ENCODE measurements at places on chromosomes 4 and X. TPM values are rescaled to one million over a fixed set of nuclear protein-coding genes. Genes with fewer than 3 reads are reported as not detected.

DNA sequence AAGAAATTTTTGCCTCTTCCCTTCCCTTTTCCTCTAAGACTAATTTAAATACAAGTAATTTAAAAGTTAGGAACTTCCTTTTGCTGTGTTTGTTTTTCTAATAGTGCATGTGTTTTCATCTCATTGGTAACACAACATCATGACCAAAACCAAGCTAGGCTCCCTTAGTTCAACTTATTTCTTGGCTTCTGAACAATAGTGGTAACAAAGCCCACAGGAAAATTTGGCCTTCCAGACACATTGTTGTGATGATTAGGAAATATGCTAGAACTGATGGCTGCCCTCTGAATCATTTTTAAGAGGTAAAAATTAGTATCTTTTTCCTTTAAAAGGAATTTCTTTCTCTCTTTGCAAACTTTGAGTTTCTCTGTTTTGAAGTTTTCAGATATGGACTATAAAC lies 25.5 kb upstream of the TEC start:
- H3K4me1 ChIP-seq, result no peaks in the 10 kb centered on the region
- no peaks in the 10 kb centered on the region for H3K36me3 ChIP-seq
- no peak overlapping the region for H3K4me3 ChIP-seq
- no peak overlapping the region for H3K27ac ChIP-seq
- no peak for DNase-seq

GRCh38 chr4:56613101-56613862 lies 67.8 kb downstream of the HOPX start:
- H3K4me1 ChIP-seq, result no peaks in the 10 kb centered on the region
- no peaks in the 10 kb centered on the region for H3K36me3 ChIP-seq
- no peaks in the 10 kb centered on the region for H3K27me3 ChIP-seq
- no peak overlapping the region for H3K27ac ChIP-seq

DNA sequence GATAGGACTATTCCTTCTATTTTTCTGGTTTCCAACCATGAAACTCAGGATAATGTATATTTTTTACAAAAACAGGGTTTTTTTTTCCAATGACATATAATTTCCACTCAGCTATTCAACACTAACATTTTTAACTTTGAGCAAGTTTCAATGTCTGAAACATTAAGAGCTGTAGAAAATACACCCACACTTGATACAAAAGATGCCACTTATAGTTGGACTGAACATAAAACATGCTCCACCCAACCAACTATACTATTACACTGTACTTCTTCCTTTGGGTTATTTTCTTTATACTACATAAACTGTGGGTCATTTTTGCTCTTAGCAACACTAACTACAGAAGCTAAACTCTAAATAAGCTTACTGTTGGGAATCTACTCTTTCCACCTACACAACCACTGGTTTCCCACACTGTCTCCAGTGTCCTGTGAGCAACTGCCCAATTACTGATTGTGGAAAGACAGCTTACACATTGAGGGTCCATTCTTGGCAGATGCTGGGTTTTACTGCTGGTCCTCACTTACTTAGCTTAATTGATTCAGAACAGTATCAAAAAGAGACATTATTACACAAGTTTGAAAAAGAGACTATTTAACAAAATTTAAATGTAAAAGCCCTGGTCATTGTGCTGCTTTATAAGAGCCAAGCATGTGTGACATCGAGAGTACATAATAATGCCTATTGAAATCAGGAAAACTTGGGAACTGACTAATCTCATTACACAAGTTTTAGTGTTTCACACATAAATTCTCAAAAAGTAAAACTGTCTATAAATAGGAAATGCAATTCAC lies 6.3 kb downstream of the AMMECR1 start:
- no peak overlapping the region for H3K4me3 ChIP-seq
- H3K36me3 ChIP-seq, result no peaks in the 10 kb centered on the region
- DNase-seq, result no peak
- H3K4me1 ChIP-seq, result peaks cover 21% of the 10 kb centered on the region
- H3K27ac ChIP-seq, result no peak overlapping the region

GRCh38 chrX:118904218-118904617 lies 70.2 kb upstream of the LONRF3 start:
- no peaks in the 10 kb centered on the region for H3K36me3 ChIP-seq
- no peak overlapping the region for H3K4me3 ChIP-seq
- H3K27ac ChIP-seq, result peak overlapping the region; percentile 5
- peak; percentile 47 for DNase-seq

Gene WAS
- 102 TPM for total RNA-seq

Measured in B cell (primary cell).